ENCODE measurements at places on chromosomes 12 and 14.
A peak's percentile ranks its signal among the peaks of the same experiment; 100 is the strongest.

GRCh38 chr12:1059162-1059561, 68.1 kb downstream of the ERC1 start:
- no peak for DNase-seq

GRCh38 chr12:54373649-54374561, 9.6 kb upstream of the GPR84 start:
- no peak for DNase-seq

- no peak for DNase-seq
Observed at GRCh38 chr14:56334458-56334857, 216.2 kb downstream of the PELI2 start.

- DNase-seq = peak; percentile 25
Observed at GRCh38 chr14:88023658-88024187, 18.8 kb downstream of the GPR65 start.

DNA sequence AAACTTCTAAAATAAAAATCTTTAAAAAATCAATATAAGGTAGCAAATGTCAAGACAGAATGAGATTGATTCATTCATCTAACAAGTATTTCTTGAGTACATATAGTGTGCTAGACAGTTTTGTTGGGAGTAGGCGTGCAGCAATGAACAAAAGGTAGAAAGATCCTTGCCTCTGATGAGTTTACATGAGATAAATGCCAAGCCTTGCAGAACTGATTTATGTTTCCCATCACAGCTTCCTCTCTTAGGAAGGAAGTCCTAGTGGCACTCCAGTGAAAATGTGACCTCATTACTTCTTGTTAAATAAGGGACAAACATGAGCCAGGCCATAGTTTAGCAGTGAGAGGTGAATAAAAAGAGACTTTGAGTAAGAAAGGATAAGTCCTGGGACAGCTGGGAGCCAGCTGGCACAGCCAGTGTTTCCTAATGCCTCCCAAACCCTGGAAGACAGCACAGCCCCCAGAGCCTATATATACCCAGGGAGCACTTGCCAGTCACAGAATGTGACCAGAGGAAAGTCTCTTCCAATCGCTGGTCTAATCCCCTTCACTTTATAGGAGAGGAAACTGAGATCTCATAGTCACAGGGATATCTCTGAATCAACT, 4.7 kb upstream of the COCH start:
- no peak for DNase-seq

DNA sequence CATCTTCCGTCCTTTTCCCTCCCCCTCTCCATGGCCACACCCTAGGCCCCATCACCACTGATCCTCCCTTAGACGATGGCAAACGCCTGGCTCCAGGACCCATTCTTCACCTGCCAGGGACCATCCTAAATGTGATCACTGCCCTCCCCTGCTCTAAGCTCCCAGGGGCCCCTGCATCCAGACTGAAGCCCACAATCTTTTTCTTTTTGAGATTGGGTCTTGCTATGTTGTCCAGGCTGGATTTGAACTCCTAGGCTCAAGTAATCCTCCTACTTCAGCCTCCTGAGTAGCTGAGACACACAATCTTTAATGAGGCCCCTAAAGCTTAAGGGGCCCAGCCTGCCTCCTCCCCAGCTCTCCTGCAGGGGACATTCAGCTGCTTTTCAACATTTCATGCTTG, 15.3 kb downstream of the RBM19 start:
- DNase-seq = no peak

GRCh38 chr12:49070971-49071370, 1.2 kb upstream of the RHEBL1 start:
- no peak for DNase-seq

DNA sequence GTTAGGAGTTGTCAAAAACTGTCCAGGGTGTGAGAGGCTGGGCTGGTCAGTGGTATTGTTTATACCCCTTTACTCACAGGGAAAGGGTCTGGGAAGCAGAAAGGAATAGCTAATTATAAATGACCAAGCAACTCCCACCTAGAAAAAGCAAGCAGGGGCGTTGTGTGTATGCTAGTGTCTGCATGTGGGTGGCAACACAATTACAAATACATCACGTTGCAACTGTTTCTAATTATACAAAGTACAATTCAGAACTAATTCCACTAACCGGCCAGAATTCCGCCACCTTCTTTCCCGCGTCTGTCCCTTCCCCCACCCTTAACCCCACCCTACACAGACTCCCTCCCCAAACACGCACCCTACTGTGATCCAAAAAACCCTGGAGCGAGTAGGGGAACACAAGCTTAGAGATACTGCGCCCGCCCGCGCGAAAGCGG, 2.2 kb downstream of the DPF3 start:
- no peak for DNase-seq

DNA sequence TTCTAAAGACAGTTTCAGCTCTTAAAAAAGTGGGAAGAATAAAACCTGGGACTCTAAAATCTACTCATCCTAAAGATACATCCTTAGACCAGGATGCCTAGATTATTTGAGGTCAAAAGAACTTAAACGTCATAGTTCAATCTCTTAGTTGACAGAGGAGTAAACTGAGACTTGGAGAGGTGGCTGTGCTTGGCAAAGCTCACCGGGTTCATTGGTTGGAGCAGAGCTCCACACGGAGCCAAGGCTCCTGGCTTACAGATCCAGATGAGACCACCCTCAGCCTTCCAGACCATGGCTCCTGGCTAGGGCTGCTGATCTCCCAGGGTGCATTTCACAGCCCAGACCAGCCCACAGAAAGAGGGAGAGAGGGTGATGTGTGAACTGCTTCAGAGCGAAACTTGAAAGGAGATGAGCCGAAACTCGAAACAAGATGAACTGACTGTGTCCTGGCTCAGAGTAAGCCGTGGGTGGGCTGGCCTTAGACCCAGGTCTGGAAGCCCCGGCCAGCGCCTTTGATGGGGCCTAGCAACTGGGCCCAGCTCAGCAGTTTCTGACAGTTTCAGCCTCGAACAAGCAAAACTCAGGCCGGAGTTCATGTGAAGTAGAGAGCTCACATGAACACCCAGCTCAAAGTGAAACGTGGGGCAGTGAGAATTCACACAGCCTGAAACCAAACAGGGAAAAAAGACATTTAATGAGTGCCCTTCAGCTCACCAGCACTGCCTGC, 1044.8 kb downstream of the BCL11B start:
- peak; percentile 33 for DNase-seq

DNA sequence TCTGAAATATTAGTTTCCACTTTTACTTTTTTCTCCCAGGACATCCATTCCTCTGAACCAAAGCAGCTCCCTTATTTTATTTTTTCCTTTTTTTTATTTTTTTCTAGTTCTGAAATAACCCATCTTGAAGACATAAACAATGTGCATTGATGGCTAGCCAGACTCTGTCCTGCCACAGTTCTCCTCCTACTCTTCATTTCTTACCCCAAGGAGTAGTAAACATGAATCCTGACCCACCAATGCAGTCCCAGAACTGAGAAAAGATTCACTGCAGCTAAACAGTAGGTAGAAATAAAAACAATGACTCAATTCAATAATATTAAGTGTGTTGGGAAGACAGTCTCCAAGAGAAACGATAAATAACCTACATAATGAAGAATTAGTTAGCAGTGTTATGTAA, 65.7 kb upstream of the NOVA1 start:
- DNase-seq = no peak

- no peak for DNase-seq
Observed at GRCh38 chr14:96586921-96587822, 85.0 kb downstream of the PAPOLA start.

GRCh38 chr14:103624860-103625259, 4.2 kb upstream of the KLC1 start:
- no peak for DNase-seq

DNA sequence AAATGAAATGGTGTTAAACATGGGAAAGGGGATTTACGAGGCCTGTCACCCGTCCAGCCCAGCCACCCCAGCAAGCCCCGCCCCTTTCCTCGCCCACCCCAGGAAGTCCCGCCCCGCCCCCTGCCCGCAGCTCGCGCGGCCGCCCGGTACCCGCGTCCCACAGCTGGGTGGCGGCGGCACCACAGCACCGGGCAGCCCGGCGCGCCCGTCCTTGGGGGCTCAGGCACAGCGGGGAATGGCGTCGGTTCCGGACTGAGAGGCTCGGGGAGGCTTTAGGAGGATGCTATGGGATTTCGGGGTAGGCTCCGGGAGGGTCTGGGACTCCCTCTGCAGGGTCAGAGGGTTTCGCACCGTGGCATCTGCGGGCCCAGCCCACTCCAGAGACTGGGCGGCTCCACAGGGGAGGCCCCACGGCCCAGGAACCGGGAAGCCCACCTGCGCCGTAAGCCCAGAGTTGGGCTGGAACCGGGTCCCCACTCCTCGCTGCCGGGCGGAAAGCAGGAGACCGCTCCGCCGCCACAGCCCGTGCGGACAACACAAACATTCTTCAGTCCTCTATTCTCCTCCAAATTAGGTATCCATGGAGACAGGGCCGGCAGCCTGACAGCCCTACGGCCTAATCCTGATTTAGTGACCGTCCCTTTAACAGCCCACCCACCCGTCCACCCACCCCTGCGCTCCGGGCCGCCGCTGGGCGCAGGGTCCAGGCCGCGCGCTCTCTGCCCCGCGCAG, 1.4 kb downstream of the FIGNL2 start:
- peak; percentile 26 for DNase-seq

- no peak for DNase-seq
Observed at GRCh38 chr12:105679982-105680381, 349.5 kb downstream of the C12orf75 start.

DNA sequence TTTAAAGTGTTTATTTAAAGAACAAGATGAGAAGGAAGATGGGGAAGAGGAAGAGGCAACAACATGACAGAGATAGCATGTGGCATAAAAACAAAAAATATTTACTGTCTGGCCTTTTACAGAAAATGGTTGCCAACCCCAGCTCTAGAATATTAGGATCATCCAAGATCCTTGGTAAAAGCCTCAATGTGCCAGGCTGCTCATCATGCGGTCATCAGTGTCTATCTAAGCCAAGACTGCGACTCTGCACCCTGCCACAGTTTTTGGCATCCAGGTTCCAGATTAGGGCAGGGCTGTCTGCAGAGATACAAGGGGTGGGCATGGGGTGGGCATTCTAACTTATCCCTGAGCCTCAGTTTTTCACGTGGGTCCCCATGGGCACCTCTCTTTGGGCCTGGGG, 46.9 kb upstream of the CNTN1 start:
- DNase-seq = no peak

GRCh38 chr12:104121001-104121400, 17.0 kb downstream of the NFYB start:
- DNase-seq = no peak

GRCh38 chr12:103586132-103586531, 941 bp upstream of the STAB2 start:
- no peak for DNase-seq

- DNase-seq = no peak
Observed at GRCh38 chr12:49872381-49872780, 29.5 kb upstream of the BCDIN3D start.

DNA sequence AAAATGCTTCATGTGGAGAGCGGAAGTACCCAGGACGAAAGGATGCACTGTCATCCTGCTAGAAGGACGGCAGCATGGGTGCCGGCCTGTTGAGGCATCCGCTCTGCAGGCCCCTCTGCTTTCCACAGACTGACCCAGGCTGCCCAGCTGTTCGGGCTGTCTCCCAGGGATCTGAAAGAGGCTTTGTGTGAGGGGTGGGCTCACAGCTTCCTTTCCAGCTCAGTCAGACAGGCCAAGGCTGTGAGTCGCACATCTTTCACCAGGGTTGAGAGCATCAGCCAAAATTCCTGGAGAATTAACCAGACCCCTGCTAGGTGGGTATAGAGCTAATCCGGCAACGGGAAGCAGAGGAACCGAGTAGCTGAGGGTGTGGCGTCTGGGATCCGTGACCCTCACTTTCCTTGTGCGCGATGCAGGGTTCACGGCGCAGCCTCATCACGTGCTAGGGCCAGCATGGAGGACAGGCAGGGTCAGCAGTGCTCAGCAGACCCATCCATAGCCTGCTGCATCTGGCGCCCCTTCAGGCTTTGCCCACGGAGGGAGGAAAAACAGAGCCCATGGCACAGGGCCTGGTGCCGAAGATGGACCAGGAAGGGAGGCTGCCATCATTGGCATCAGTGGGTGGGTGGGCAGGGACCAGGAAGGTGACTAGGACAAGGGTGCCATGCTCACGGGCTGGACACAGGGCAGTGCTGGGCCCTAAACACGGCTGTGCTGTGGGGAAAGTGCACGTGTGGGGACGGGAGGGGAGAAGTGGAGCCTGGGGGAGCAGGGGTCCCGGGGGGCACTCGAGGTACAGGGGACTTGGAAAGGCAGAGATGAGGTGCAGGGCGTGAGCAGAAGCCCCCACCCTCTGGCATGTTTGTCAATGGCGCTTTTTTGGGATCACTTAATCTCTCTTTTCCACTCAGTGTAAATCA, 9.2 kb upstream of the SIVA1 start:
- DNase-seq = no peak

DNA sequence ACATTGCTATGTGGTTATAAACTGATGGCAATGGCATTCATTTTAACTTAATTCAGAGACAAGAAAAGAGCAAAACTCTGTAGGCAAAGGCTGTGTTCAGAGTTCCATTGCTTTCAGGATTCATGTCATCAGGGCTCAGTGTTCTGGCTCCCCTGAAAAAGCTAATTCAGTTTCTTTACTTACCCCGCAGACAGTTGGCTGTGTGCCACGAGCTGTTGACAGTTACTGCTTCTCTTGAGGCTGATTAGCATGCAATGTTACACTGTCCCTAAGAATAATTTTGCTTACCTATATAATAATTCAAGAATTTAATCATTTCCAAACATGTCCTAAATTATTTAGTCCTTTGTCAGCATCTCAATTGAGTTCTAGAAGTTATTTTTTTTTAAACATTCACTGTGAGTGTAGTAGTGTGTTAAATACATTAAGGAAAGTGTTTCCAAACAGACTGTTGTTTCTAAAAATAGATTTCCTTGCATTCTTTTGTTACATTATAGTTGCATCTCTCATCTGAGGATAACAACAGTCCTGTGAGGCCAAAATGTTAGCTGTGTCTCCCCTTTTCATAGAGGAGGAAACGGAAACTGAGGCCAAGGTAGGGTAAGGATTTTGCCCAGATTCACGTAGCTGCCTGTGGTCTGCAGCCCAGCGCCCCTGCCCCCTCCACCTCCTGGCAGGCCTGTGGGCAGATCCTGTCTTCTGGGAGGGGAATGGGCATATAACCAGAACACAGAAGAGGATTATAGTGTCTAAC, 98.6 kb downstream of the PELI2 start:
- no peak for DNase-seq

DNA sequence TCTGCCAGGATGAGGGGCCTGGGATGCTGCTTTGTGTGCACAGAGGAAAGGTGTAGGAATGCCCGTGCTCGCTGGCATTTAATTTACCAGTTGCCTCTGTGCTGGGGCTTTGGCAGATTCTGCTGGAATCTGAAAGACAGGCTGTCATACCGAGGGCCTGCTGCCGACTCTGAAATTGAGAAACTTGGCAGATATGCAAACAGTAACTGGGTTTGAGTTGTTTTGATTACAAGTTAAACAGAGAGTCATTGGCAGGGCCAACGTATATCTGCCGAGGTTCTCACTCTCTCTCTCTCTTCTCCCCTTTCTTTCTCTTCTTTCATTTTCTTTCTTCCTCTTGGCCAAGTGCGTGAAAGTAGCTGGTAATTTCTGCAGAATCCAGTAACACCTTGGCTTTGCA, 618.7 kb downstream of the VRK1 start:
- no peak for DNase-seq

DNA sequence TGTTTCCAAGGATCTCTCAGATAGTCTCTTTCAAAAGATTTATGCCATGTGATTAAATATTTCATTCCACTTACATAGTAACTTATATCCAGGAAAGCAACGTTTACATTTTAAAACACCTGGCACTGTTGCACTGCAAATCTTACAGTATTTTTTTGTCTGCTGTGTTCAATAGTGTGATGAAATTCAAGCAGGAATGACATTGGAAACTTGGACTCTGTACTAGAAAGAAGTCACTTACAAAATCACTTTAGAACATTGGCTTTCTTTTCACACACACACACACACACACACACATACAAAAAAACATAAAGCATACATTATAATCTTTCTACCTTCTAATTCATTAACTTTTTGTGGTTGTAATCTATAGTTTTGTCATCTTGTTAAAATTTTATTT, 66.2 kb upstream of the USP15 start:
- DNase-seq = no peak

Measured in naive thymus-derived CD4-positive, alpha-beta T cell (primary cell).